ENCODE measurements at places on chromosomes 5 and 9.

GRCh38 chr9:2568689-2569088 lies 52.9 kb upstream of the VLDLR start:
- no peak for DNase-seq

GRCh38 chr5:65338606-65339151 lies 143.0 kb downstream of the ADAMTS6 start:
- DNase-seq = no peak

- no peak for DNase-seq
Measured at GRCh38 chr9:120447959-120448500, 131.9 kb downstream of the CDK5RAP2 start.

GRCh38 chr5:137142764-137143605 lies 356.1 kb downstream of the SPOCK1 start:
- DNase-seq = no peak

GRCh38 chr9:94472806-94473360 lies 82.0 kb upstream of the PCAT7 start:
- DNase-seq = no peak

Data from CD4-positive, alpha-beta T cell treated with Interleukin-17A for 1 hour (primary cell).